ENCODE measurements at places on chromosomes 7 and 10.
A peak's percentile ranks its signal among the peaks of the same experiment; 100 is the strongest.

GRCh38 chr7:117015258-117016184, 62.2 kb downstream of the ST7 start:
- no peak for DNase-seq

DNA sequence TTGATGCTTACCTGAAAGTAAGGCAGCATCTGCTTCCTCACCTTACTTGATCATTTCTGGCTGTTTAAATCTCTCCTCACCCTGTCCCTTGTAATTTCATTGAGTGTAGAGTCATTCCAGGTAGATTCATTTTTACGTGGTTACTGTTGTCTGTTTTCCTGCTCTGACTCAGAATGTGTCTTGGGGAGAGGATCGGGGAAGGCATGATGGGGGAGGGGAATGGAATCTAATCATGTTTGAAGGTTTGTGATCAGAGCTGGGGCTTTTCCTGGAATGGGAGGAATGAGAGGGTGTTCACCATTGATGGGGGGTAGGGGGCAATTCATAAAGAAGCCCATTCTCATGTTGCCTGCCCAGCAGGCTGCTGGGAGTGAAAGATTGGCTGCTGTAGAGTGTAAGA, 18.7 kb downstream of the SEC24C start:
- no peak for DNase-seq

GRCh38 chr10:44958196-44958897, 1.3 kb upstream of the RASSF4 start:
- no peak for DNase-seq

GRCh38 chr10:48399056-48399541, 92.6 kb downstream of the MAPK8 start:
- DNase-seq, result no peak

GRCh38 chr10:69630651-69631400, 779 bp downstream of the FAM241B start:
- no peak for DNase-seq

- no peak for DNase-seq
Measured at GRCh38 chr10:95467162-95467599, 94.0 kb downstream of the SORBS1 start.

GRCh38 chr7:133052401-133052756, 29.5 kb downstream of the CHCHD3 start:
- no peak for DNase-seq

DNA sequence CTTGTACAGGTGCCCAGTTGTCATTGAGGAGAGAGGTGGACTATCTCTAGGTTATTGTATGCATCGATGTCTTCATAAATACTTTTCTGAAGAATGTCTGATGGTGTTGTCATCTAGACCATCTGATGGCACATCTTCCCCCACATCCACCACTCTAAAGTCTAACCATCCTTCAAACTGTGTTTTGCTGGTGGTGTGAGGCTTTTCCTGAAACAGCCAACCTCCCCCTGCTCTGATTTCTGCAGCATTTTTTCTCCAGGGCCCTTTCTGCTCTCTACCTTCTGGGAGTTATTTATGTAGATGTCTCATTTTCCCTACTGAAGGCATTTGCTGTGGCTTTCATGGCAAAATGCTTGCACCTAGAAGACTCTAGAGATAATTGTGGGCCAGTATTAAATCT, 1.5 kb downstream of the PLCE1 start:
- DNase-seq, result no peak

- no peak for DNase-seq
Measured at GRCh38 chr10:72812753-72813430, 80.6 kb upstream of the OIT3 start.

- DNase-seq, result no peak
Measured at GRCh38 chr10:51510231-51510630, 189.2 kb downstream of the CSTF2T start.

DNA sequence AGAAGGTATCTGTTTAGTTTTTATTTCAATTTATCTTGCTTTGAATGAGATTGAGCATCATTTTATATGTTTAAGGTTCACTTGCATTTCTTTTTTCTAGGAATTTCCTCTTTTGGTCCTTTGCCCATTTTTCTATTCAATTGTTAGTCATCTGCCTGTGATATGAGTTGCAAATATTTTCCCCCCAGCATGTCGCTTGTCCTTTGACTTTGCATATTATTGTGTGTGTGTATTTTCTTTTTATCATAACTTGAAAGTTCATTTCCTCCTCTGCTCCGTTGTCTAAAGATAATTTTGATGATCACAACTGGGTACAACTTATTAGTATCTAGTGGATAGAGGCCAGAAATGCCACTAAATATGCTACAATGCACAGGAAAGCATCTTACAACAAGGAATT, 132.7 kb upstream of the MDFIC start:
- DNase-seq, result no peak

GRCh38 chr7:141072548-141073172, 1.2 kb upstream of the TMEM178B start:
- DNase-seq, result peak; percentile 72

DNA sequence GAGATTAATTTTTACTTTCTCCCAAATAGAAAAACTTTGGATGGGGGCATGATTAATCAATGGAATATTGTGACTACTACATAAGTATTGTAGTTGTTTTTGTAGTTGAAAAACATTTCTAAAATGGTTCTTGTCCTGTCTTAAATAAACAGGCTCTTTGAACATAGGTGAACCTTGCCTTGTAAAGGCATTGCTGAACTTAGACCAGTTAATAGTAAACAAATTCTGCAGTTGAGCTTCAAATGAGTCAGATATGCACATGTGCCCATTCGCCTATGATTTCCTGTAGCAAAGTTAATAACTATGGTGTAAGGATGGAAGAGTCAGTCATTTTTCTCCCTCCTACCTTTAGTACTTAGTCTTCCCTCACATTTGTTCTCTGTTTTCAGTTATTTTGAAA, 22.6 kb downstream of the CUTC start:
- no peak for DNase-seq

DNA sequence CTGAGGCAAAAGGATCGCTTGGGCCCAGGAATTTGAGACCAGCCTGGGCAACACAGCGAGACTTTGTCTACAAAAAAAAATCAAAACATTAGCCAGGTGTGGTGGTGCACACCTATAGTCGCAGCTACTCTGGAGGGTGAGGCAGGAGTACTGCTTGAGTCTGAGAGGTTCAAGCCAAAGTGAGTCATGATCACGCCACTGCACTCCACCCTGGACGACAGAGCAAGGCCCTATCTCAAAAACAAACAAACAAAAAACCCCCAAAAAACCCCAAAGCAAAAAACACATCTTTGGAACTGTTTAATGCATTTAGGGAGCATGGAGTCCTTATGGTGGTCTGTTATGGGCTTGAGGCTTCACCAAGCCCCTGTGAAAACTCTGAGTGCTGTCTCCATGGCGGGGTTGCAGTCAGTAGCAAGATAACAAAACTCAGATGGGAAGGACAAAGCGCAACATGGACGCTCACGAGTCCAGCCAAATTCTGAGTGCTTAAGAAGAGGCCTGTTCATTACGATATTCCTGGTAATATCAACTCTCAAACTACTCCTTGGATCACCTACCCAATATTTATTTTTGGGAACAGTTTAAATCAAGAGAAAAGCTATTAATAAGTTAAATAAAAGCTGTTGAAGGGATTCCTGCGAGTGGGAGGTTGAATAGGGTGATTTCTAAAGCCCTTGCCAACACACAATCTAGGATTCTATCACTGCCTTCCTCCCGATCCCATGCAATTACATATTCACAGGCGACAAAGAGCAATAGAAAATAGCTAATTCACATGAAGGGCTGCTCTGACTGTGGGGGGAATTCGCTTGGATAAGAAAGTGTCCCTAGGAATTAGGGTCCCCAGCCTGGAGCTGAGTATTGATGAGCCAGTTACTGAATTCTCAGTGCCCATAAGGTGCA, 123.3 kb downstream of the HIPK2 start:
- no peak for DNase-seq
